Left ventricle myocardium superior (tissue), 1 donor: ENCODE measurements at places on chromosomes 11 and 22.

DNA sequence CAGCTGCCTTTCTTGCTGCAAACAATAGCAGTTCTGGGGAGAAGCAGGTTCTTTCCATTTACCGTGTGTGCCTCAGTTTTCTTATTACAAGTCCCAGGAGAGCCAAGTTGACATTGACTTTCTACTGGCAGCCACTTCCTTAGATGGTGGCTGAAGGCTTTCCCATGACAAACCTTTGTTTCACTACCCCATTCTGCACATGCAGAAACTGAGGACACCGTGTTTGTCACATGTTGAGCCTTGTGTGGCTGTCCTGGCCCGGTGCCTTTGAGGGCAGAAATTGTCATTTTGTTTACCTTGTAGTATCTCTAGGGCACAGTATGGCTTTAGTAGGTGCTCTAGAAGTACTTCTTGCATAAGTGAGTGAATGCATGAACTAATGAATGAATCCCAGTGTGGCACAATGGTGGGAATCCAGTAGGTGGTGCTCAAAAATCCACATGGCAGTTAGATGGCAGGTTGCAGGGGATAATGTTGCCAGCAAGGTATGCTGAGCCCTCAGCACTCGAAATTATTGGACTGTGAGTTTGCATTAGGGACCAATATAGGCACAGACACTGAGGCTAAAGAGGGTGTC lies 101.6 kb downstream of the CSNK2A3 start:
- DNase-seq, result no peak

DNA sequence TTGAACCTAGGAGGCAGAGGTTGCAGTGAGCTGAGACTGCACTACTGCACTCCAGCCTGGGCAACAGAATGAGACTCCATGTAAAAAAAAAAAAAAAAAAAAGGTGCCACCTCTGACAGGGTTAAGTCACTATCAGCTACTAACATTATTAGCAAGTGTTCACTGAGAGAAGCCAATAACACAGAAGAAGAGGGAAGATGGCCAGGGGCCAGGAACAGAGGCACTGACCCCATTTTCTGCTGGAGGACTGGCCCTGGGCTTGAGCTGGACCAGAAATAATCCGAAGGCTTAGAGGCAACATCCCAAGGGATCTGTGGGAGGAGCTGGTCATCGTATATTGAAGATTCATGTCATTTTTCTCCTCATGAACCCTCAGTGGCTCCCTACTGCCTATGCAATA lies 5.0 kb downstream of the SLC5A1 start:
- peak; percentile 65 for DNase-seq

DNA sequence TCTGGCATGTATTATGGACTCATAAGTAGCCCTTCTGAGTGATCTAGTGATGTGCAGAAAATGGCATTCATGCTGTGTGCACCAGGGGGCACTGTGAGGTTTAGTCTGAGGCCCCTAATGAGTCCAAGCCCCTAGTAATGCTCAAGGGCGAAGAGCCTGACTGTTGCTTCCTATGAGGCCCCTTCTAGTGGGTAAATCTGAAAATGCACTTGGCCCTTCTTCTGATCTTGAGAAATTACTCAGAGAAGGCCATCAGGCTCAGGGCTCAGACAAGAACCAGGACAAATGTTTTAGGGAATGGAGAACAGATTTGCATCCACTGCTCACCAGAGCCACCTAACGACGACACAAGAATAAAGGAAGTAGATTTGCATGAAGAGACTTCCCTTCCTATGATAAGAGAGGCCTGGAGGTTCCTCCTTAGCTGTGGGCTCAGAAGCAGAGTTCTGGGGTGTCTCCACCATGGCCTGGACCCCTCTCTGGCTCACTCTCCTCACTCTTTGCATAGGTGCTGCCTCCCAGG lies 75.8 kb downstream of the GGTLC2 start:
- DNase-seq, result no peak

GRCh38 chr11:82465481-82465880 lies 268.2 kb downstream of the FAM181B start:
- DNase-seq, result no peak

DNA sequence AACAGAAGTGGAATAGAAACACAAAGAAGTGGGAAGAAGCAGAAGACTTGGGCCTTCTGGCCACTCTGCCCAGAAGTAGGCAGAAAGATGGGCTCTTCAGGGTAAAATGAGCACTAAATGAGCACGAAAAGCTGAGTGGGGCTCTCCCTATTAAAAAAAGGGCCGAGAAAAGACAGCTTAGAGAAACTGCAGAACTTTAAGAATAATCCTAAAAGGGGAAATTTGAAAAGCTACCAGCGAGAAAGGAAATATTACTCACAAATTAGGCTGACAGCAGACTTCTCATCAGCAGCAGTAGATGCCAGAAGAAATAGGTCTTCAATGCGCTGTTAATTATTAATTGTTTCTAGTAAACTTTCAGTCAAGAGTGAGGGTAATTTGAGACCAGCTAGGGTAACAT lies 78.2 kb downstream of the UVRAG start:
- DNase-seq, result no peak

DNA sequence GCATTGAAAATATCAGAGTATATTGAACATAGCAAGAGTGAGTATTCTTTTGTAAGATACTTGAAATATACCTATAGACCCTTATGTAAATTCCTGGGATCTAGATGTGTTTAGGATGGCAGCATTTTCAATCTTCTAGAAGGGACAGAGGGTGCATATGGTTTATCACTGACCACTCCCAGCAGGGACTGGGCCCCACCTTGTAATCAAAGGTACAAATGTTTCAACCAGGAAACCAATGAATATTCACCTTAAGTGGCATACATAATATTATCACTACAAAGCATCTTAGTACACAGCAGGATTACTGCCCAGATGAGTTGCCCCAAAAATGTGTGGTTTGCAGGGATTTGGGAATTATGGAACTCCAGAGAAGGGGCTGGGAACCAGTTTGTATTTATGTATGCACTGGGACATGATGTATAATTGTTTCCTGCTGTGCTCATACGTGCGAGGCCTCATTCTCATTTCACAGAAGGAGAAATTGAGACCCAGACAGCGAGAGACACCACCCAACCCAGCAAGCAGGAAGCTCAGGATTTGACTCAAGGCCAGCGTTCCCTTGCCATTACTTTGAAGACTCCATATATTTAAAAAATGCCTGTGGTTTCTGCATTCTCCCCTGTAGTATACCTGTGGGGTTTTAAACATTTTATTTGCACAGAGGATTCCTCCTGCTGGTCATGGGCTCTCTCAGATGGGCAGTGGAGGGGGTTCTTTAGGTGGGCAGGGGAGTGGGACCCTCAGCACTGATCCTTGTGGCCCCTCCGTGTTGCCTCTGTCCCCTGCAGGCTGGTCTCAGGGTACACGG lies 5.2 kb downstream of the APOL4 start:
- no peak for DNase-seq

DNA sequence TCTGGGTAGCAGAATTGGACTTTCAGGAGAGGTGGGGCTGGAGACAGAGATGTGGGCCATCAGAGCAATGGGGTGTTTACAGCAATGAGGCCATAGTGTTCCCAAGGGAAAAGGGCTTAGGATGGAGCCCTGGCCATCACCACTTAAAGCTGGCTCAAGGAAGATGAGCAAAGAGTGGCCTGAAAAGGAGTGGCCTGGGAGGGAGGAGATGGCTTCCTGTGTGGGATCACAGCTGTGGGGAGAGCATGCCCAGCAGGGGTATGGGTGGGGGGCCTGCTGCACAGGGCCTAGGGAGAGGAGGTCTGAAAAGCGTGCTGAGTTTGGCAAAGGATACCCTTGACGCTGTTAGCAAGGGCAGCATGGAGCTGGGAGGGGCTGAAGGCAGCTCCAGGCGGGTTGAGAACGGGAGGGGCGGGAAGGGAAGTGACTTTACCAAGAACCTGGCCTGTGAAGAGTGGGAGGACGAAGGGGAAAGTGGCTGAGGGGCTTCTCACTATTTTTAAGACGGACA lies 13.9 kb downstream of the LRRC32 start:
- DNase-seq, result peak; percentile 43
